HuH-7.5 (cell line): ENCODE measurements at places on chromosomes 5 and 9.

DNA sequence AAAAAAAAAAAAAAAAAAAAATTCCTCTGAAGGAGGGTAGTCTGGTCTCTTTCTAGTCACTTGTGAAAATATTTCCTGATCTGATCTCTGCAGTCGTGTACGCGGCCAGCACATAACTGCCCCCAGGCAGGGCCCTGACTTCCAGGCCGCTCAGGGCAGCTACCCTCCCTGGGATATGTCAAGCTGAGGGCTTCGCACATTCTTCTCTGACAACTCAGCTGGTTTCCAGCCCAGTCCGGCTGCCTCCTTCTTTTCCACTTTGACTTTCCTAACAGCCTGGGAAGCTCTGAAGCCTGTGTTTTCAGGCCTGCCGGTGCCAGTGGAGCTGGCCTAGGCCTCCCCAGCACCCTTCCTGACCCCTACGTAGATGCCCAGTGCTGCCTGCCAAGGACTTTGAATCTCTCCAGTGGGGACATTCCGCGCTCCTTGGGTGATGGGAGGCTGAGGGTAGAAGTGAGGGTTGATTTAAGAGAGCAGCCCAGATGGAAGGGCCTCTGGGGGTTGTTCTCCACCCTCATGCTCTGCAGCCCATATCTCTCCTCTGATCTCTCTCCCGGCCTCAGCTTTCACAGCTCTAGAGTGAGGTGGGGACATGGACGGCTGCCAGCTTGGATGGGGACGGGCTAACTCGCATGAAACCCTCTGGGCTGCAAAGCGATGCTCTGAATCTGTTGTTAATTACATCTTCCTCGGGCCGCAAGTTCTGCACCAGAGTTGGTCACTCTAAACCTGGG, 20.7 kb downstream of the COL5A1 start:
- no peak for DNase-seq

- DNase-seq: no peak
Measured at GRCh38 chr5:139019880-139020279, 144.7 kb upstream of the LRRTM2 start.

DNA sequence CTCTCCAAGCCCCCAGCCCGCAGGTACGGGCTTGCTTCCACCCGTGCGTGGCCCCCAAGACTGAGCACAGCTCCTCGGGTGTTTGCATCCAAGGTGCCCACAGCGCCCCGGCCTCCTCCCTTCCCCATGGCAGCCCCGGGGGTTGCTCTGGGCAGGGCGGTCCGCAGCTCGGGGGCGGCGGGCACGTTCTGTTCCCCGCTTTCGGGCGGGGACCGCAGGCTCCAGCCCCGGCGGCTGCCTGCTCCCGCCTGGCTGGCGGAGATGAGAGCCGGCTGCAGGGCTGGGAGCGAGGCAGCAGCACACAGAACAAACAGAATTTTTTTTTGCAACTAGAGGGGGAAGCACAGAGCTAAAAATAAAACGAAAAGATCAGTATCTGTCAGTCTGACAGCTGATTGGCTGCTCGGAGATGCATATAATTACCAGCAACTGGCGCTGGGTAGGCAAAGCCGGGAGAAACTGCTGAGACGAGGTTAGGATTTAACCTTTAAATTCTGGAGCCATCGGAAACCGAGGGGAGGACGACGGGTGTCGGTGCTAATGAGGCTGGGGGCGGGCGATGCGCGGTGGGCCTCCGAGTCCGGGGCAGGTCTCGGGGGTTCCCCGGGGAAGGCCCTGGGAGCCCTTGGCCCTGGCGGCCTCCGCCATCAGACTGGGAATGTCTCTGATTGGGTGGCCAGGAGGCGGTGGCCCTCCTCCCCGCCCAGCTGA, 142.7 kb upstream of the IER5L start:
- DNase-seq: peak; percentile 74

DNA sequence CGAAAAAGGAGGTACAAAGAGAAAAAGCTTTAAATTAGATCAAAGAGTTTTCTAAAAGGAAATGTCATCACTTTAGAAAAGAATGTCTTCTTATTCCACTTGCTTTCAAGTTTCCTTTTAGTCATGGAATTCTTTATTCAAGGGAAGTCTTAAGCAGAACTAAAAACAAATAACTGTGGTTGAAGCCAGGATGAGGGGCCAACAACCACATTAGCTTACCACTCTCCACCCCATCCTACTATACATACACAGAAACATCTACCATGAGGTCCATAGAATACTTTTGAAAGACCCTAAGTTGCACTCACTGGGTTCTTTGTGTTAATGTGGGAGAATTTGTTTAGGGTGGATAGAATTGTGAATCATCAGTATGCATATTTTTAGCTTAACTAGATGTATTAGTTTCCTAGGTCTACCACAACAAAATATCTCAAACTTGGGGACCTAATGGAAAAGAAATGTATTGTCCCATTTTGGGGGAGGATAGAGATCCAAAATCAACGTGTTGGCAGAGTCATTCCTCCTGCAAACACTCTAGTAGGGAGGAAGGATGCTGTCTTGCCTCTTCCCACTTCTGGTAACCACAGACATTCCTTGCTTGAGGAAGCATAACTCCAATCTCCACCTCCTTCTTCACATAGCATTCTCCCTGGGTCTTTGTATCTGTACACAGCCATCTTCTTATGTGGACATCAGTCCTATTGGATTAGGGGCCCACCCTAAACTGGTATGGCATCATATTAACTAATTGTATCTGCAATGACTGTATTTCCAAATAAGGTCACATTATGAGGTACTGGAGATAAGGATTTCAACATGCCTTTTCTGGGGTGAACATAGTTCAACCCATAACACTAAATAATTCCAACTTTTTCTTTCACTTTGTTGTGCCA, 239.4 kb downstream of the LURAP1L start:
- DNase-seq: no peak

DNA sequence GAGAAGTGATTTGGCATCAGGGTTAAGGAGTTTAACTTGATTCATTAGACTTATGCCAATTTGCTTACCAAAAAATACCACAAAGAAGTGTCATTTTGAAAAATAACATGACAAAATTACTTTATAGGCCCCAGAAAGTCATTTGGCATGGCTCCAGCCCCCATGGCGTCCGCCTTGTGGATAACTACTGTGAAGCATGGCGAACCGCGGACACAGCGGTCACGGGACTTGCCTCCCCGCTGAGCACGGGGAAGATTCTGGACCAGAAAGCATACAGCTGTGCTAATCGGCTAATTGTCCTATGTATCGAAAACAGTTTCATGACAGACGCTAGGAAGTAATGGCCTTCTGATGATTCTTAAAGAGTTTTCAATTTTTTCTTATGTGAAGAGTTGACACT, 35.4 kb upstream of the TGFBR1 start:
- DNase-seq: no peak

DNA sequence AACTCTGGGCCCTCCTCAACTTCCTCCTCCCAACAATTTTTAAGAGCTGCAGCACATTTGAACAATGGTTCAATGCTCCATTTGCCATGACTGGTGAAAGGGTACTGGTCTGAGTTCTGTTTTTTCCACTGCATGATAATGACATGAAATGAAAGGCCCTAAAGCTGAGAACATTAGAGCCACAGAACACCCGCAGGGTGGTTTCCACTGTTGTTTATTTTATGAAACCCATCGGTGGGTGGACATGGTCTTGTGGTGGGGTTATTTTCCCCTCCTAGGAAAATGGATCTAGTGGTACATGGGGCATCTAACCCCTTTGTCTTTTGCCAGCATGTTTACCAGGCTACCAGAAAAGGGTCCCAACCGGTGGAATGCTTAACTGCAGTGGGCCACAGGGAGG, 71.8 kb downstream of the SMARCA2 start:
- DNase-seq: no peak

DNA sequence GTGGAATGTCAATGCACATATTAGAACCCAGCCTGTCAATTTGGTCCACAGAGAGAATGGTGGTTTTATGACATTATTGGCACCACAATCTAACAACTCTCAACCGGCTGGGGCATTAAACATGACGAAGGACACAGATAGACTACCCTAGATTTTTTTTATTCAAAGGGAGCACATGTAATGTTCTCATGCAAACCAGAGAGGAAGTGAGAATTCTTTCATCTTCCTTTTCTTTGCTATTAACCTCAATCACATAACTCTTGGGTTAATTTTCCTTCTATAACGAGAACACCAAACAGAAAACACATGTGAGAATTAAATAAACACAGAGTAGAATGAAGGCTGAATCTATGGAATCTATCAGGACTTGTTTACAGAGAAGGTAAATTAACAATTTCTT, 94.9 kb upstream of the TNC start:
- no peak for DNase-seq

- DNase-seq: no peak
Measured at GRCh38 chr9:72256931-72257330, 107.7 kb downstream of the GDA start.

DNA sequence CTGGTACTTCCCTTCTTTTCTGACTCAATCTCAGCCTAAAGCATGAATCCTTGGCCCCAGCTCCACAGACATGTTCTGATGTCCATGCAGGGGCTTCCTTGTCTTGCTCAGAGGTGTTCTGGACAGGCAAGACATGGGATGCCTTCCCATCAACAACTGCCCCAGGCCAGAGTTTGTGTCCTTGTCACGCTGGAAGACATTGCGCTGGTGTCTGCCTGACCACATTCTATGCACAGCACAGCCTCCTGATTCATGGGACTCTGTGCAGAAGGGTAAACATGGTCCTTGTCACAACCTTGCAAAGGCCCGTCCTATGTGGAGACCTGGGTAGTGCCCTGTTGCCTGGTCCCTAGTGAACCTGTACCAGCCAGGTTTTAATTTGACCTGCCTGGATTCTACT, 212.2 kb downstream of the FSTL4 start:
- no peak for DNase-seq

- no peak for DNase-seq
Measured at GRCh38 chr5:170256571-170256970, 23.8 kb downstream of the C5orf58 start.
